ENCODE measurements at places on chromosomes 12 and 14.

GRCh38 chr12:122422730-122423257, 325 bp upstream of the CLIP1 start:
- DNase-seq = peak; percentile 53

DNA sequence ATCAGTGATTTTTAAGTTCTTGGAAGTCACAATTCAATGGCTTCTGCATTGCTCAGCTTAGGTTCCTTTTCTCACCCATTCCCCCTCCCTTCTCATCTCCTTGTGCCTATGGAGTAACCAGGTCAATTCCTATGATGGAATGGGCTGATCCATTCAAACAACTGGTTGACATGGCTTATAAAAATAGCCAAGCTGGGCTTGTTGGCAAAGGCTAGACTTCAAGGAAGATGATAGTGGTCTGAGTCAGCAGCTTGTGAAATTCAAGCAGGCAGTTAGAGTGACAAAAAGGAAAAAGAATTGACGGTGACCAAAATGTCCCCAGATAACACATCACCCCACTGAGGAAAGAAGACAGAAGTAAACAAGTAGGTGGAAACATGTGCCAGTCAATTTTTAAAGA, 119.9 kb upstream of the PCED1B start:
- no peak for DNase-seq

DNA sequence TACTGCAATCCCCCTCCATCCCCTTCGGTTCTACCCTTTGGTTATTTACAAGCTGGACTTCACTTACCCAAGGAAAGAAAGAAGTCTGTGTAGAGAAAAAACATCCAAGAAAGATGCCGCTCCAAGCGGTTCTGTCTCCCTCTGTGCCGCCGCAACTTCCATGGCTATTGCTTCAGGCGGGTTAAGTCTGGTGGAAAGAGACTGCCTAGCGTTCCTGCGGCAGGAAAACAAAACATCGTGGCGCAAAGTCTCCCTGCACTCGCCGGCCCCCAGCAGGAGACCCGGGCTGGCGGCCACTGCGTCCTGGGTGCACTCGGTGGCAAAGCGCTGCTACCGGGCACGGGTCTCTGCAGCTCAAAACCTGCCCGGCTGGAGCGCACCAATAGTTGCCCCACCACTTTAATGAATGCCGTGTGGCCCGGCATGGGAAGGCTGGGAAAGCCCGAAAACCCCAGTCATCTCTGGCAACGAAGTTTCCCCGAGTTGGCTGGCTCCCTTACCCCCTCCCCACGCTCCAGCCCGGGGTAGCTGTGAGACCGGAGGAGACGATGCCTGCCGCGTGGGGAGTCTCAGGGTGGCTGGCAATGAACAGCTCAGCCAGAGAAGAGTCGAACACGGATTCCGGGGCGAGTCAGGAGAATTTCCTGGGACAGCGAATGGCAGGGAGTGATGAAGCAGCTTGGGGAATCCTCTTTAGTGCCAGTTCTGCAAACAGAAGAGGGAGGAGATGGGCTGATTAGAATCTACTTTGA, 3.5 kb upstream of the KCNK10 start:
- no peak for DNase-seq

GRCh38 chr14:67167420-67168109, 21.7 kb upstream of the GARIN2 start:
- DNase-seq = no peak

DNA sequence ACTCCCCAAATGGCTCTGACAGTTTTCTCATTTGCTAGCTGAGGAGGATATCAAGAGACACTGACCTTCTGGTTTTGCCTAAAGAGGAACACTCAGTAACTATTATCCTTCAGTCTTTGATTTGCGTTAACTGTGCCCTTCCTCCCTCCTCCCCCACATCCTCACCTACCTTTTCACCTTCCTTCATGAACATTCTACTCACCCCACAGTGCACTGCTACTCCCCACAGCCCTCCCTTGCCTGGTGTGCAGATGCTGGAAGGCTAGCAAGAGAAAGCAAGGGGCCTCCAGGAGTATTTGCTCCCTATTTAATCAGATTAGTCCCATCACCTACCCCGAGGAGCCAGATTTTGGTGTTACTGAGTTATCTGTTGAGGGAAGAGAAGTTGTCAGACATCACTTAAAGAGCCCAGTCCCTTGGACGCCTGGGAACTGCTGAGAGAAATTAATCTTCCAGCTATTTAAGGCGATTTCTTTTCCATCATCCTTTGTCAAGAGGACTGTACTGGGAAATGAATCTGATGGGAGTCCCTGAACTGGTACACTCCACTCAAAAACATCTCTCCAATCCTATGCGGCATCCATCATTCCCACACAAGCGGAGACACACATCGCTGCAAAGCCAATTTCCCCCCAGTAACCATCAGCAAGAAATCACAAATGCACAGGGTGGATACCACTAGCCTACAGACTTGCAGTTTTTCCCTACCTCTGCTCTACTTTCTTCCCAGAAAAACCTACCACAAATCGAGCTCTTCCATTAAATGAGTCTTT, 11.5 kb downstream of the PSMB5 start:
- no peak for DNase-seq

- no peak for DNase-seq
Observed at GRCh38 chr14:68627050-68627867, 165.6 kb downstream of the ZFP36L1 start.

DNA sequence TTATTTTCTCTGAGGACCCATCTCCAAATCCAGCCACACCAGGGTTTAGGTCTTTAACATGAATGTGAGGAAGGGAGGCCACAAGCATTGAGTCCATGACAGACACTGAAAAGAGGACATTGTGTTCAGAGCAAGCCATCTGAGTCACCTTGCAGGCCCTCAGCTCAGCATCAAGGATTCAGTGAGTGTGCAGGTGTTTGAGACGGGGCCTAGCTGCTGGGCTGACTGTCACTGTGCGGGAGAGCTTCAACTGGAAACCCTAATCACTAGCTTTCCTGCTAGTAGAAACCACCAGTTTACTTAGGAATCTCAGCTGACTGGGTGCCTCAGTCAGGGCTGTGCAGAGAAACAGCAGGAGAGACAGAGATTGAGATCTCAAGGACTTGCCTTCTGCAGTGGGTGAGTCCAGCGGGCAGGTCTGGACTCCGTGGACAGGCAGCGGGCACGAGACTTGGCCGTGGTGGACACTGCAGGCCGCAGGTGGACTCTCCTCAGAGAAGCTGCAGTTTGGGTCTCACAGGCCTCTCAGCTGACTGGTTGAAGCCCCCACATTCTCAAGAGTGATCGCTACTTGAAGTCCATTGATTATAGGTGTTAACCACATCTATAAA, 86.1 kb upstream of the DYNC1H1 start:
- no peak for DNase-seq

DNA sequence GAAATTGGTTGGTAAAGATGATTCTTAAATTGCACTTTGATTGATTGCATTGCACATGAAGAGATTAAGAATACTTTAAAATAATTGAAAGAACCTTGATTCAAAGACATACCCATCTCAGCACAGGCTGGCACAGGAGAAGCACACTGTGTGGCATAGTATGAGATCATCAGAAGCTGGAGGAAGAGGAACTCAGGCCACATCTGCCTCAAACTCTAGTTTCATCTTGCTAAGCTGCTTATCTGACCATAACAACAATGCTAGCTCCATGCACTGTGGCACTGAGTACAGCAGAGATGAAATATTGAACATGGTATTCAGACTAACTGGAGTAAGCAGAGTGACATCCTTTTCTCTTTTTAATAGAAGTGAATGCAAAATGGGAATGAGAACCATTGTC, 99.1 kb downstream of the TBC1D30 start:
- no peak for DNase-seq

- no peak for DNase-seq
Observed at GRCh38 chr12:57893431-57894353, 47.2 kb upstream of the CTDSP2 start.

- DNase-seq = no peak
Observed at GRCh38 chr12:99800605-99801004, 153.1 kb downstream of the GARIN6 start.

- no peak for DNase-seq
Observed at GRCh38 chr12:132544080-132544397, 54.1 kb downstream of the FBRSL1 start.

DNA sequence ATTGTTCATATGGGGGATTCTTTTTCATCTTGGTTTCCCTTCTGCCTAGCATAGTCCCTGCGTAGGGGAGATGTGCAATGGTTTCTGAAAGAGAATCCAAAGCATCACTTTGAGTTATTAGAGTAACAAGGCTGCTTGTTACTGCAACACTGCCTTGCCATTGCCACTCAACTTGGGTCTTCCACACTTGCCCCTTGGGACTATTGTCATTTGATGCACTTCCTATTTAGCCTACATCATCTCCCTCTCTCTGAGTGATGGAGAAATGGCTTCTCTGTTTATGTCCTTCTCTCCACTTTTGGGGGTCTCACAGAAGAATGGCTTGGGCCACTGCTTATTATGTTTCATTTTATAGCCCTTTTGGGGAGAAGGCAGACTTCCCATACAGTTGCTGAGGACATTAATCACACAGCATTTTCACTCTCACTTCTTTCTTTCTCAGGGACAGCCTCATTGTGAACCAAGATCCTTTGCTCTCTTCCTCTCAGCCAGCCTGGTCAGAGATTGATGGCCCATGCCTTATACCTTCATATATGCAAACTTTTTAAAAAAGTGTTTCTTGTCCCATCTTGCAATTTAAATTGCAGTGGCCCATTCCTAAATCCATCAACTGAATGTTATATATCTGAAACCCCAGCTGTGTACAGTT, 50.8 kb upstream of the POC1B start:
- no peak for DNase-seq

DNA sequence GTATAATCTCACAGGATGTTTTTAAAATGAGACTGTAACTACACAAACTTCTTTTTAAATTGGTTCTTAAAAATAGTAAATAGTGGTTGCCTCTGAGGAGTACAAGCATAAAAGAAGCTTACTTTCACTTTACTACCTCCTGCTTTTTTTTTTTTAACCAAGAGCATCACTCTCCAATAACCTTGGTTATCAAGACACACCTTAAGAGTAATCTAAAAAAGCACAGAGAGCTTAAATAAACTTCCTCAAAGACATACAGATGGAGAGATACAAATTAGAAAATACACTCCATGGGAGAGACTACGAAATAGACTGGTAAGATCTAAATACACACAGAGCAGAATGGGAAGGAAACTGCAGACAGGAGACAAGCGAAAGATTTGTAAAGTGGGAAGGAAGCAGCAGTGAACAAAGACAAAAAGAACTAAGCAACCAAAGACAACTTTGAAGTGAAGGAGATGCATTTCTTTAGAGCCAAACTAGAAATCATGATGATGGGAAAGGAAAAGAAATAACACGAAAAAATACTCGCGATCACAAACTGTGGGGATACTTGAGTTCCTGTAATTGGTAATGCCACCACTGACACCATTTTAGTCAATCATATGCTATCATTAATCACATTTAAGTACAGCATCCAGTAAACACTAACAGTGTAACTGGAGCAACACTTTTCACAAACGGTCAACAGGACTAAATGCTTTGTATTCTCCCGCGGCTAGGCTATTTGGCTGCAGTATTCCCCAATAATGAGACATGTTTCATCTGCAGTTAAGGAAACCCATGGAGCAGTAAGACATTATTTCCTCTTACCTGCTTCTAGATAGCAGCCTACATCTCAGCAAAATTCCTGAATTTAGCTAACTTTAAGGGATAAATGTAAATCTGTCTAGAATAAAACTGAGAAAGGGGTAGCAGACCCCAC, 8.2 kb downstream of the SINHCAF start:
- DNase-seq = no peak

- no peak for DNase-seq
Observed at GRCh38 chr12:12017798-12018197, 52.9 kb upstream of the BCL2L14 start.

- DNase-seq = no peak
Observed at GRCh38 chr14:33342299-33342974, 403.8 kb downstream of the NPAS3 start.

- DNase-seq = peak; percentile 70
Observed at GRCh38 chr12:630656-631632, 32.3 kb downstream of the NINJ2 start.

GRCh38 chr12:47894652-47895051, 10.1 kb downstream of the VDR start:
- no peak for DNase-seq

DNA sequence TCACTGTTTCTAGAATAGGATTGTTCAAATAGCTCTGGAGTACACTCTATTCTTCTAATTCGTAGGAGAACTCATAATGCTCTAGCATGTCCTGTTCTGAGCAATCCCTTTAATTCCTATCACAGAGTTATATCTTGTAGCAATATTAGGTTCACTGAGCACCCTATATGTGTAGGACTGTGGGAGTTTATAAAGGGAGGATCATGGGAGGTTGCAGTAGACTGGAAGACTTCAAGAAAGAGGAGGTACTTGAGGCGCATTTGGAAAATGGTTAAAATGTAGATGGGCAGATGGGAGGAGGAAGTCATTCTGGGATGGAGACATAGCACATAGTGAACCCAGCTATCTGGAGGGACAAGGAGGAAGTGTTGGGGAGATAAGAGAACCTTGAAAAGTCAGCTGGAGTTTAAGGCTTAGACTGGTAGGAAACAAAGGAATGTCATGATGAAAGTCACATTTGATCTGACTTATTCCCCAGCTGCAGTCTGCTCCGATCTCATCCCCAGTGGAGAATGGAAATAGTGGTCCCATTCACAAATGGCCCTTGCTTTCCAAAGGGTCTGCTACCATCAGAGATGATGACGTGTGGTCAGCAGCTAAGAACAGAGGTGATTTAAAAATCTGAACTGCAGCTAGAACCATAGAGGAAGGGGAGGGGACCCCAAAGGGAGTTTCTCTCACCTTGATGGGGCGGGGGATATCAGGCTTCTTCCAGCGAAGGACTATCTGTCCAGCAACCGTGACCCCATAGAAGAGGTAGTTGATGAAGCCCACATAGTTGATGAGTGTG, 10.1 kb upstream of the CEBPE start:
- DNase-seq = no peak

GRCh38 chr14:31124197-31124596, 83.4 kb downstream of the HECTD1 start:
- DNase-seq = no peak

DNA sequence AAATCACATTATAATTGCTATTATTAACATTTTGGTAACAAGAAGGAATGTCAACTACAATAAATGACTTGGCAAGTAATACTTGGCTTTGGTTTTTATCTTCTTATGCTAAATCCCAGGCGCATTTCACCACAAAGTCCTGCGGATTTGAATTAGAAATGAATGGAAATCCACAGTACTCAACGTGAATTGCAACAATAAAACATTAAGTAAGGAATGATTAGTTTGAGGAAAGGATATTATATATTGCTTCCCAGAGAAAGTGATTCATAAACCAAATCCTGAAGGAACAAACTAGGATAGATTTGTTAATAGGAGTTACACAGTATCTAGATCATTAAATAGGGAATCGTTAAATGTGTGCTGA, 1089.7 kb downstream of the TRHDE start:
- no peak for DNase-seq

DNA sequence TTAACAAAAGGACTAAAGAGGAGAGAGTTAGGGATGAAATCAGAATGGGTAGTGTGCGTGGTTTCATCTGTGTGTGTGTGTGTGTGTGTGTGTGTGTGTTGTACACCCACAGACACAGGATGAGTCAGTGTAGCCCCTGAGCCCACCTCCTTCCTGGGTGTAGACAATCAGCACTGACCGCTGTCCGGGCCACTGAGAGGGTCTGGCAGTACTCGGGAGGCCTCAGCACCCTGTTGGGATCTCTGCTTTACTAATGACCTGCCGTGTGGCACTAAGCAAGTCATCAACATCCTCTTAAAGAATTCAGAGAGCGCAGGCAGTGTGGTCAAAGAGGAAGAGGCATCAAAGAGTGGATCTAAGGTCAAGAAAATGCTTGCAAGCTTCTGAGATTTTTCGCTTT, 112.6 kb downstream of the PRMT8 start:
- DNase-seq = no peak

Data from stimulated activated CD4-positive, alpha-beta T cell treated with anti-CD3 and anti-CD28 coated beads, Interleukin-4, amount 100 ng/mL, for 24 hours (primary cell).